HuH-7.5 (cell line): ENCODE measurements at places on chromosomes 12 and 14.

- DNase-seq = no peak
These were observed 143.0 kb downstream of the ADGRD1 start for GRCh38 chr12:131096681-131097181.

DNA sequence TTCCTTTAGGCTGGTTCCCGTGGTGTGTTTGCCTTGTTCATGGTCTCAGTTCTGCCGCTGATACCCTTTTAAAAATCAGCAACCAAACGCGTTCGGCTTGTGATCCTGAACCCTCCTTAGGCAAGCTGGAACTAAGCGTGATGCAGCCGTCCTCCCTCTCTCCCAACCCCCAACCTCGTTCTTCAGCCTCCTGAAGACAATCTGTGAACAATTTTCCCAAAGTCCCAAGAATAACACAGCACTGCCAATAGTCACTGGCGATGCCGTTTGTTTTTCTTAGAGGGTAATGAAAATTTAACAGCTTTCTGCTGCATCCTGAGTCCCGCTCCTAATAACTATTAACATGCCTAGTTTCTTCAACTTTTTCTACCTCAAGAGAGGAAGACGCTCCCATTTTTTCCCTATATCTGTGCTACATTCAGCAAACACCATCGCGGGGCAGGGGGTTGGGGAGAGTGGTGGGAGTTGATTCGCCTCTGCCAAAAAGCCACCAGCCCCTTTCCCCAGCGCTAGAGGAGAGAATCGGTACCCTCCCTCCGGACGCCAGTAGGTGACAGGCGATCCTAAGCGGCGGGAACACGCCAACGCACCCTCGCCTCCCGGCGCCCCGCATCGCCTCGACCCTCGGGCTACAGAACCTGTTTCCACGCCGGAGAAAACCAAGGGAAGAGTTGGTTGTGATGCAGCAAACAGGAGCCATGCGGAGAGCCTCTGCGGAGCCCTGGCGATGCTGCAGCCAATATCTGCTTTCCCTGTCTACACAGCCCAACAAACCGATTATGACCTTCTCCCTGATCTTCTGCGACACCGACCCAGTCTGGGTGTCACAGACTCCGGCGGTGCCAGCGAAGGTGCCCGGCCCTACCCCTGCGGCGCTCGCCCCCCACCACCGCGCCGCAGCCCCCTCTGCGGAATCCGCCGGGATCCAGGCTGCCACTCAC is 752 bp downstream of the PRICKLE1 start:
- peak; percentile 26 for DNase-seq

- DNase-seq = no peak
These were observed 405.4 kb downstream of the DPF3 start for GRCh38 chr14:72488514-72488913.

GRCh38 chr14:60514378-60514740 is 5.4 kb downstream of the SIX6 start:
- DNase-seq = no peak

- no peak for DNase-seq
These were observed 50.3 kb upstream of the PPP2R5C start for GRCh38 chr14:101711041-101711856.

DNA sequence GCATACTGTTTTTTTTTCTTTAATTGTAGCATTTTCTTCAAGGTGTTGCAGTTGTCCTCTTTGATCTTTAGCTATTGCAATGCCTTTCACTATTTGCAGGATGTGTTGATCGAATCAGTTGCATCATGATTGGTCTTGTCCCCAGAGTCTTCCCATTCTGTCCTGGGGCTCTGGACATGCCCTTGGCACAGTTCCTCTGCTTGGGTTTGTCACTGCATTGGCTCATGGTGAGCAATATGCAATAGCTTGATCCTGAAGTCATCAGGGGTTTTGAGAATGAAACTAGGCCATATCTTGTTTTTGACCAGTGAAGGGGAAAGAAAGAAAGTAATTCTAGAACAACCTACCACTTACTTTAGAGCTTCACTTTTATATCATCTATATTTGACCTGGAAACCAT is 281.5 kb downstream of the TMEM117 start:
- no peak for DNase-seq

DNA sequence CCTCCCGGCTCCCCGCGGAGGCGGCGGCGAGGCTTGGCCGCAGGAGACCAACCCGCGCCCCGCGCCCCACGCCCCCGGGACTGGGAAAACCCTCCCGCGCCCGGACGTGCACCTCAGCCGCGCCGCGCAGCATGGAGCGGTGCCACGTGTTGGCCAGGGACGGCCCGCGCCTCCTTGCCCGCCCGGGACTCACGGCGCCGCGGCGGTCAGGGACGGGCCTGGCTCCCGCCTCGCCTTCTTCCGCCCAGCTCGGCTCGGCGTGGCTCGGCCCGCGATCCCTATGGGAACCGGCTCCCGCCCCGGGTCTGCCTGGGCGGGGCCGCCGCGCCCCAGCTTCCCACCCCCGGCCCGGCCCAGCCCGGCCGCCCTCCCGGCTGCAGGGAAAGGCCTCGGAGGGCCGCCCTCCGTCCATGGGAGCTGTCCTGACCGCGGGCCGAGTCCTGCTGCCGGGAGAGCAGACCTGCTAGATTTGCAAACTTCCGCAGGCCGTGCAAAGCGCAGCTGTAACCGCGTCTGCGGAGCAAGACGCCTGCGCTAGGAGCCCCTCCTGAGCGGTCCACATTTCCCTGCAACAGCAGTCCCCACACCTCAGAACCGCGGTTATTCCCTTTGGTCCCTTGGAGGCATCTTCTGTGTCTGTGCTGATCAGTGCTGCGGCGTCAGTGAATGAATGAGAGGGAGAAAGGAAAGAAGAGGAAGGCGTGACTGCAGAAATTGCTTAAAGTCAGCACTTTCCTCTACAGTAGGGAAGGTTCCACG is at the start of gene CDKL1:
Gene CDKL1 (minus strand): TSS at position 251 of the 759 bp plus-strand sequence. CDS start 1,013 bp downstream, outside the sequence.
- peak; percentile 33 for DNase-seq

DNA sequence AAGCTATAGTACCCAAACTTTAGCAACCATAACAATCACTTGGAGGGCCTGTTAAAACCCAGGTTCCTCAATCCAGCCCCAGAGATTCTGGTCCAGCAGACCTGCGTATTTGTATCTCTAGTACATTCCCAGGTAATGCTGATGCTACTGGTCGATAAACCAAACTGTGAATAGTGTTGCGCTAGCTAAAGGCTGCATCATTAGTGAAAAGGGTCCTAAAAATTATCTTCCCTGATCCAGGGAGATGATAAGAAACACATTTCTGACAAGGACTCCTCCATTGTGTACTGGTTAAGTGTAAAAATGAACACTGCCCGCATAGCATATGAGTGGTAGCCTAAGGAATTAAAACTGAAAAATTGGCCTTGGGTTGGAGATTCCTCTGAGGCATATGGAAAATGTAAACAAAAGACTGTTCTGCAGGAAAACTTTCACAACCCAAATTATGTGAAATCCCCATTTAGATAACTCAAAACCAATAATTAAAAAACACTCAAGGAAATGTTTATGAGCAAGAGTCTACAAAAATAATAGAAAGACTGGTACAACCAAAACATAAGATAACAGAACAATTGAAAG is 322.7 kb downstream of the CEP128 start:
- DNase-seq = no peak

GRCh38 chr12:129258781-129259318 is 405.6 kb downstream of the GLT1D1 start:
- no peak for DNase-seq
